ENCODE measurements at places on chromosomes 7 and 10. TPM values are rescaled to one million over a fixed set of nuclear protein-coding genes. Genes with fewer than 3 reads are reported as not detected.

DNA sequence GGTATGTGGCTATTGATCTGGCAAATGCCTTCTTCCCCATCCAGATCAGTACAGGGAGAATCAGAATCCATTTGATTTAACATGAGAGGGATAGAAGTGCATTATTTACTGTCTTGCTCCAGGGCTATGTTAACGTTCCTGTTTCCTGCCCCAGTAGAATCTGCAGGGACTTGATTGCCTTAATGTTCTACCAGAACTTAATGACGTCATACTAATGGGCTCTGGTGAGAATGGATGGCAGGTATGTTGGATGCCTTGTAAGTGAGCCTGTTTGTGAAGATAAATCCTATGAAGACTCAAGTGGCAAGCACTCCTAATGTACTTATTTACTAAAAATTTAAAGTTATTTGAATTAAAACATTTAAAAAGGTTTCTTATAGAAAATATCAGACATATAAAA is 44.5 kb upstream of the CHCHD3 start:
- DNase-seq = no peak

GRCh38 chr10:125795128-125795527 is 19.5 kb upstream of the MMP21 start:
- DNase-seq = no peak

DNA sequence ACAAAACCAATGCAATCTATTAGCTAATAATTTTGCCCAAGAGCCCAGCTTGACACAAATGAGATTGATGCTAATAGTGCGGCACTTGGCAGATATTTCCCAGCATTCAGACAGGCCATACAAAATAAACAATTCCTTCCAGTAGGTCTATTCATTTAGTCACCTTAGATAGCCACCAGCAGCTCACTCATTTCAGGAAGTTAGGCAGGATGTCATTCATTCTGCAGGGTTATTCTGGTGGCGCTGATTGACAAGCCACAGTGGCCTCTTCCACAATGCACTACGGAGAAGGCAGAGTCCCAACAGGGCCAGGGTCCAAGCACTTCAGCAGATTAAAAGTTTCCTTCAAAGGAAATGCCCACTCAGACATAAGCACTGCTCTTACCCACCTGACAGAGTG is 55.8 kb downstream of the PIK3AP1 start:
- DNase-seq = no peak

DNA sequence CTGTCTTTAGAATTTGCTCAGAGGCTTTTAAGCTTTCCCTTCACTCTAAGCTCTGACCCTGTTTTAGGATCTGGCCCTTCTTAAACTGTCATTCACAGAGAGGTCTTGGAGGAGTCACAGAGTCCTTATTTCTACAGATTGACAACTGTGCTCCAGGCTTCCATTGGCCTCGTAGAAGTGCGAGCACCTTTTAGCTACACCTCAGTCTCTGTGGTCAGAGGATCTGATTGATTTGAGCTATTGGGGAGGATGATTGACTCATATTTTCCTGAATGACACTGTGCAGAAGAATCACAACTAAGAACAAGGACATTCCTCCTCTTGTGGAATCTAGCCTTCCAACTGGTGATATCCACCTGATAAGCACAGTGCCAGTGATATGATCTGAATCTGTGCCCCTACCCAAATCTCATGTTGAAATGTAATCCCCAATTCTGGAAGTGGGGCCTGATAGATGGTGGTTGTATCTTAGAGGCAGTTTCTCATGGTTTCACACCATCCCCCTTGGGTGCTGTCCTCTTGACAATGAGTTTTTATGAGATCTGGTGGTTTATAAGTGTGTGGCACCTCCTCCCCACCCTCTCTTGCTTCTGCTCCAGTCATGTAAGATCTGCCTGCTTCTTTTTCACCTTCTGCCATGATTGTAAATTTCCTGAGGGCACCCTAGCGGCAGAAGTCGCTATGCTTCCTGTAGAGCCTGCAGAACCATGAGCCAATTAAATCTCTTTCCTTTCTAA is 3.2 kb downstream of the CYP3A7 start:
- no peak for DNase-seq

DNA sequence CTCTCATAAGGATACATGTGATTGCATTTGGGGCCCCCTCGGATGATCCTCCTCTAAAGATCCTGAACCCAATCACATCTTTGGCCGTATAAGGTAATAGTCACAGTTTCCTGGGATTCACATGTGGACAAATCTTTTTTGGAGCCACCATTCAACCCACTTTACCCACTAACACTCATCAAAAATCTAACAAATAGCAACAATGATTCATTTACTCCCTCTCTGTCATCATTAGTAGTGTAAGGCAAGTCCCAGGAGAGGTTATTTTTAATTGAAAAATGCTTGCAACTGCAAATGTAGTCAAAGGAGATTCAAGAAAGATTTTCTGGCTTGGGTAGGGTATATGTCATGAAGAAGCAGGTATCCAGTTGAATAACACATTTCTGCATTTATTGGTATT is 9.9 kb upstream of the SMKR1 start:
- DNase-seq = no peak

Gene TTYH3
- polyA plus RNA-seq = 49.5 TPM

Gene HMX3
- not detected for polyA plus RNA-seq
